Activated CD4-positive, CD25-positive, alpha-beta regulatory T cell treated with anti-CD3 and anti-CD28 coated beads, Interleukin-2, amount 50 U/mL, for 24 hours (primary cell): ENCODE measurements at places on chromosomes 4 and X.

DNA sequence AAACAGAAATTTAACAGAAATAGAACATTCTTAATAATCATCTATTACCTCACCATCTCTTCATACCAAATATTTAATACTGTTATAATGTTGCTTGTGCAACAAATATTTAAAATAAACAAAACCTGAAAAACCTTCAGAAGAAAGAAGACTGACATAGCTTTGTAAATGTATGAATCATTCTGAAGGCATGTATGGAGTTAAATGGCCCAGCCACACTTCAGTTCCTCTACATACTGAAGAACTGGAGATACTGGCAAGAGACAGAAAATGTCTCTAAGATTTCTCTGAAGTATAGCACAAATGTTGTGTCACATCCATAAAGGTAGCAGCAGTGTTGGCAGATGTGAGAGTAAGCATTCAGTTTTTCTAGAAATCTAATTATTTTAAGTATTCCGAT, 275.3 kb upstream of the FGF13 start:
- no peak for ATAC-seq

DNA sequence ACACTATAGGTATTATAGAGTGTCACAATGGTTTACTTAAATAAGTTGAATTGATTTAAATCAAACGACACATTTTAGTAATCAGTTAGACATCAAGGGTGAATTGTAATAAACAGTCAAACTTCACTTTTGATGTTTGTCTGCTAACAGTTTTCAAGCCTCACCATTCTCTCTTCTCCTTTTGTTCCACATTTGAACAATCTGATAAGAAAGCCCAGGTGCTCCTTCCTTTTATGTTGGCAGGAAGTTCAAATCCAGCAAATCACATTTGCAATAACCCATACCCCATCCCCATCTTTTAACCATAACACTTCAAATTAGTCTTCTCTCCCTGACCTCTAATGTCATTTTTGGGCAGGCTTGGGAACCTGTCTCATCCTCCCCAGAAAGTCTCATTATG, 63.4 kb upstream of the GC start:
- ATAC-seq: no peak

DNA sequence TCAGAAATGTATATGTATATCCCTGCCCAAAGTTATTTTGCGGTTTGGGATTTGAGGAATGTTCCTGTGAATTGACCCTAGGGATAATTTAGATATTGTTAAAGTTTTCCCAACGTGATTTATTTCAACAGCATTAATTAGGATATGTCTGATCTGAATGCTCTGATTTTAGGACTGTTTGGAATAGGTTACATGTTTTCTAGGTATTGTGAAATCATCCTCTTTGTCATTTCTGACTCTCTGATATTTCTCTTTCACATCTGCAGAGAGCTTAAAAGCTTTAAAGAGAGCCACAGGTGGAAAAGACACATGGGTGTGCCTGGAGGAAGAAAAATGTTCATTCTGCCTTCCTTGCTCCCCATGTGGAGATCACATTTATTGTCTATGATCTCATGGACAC, 5.1 kb downstream of the GPR101 start:
- no peak for ATAC-seq

GRCh38 chr4:125682730-125683129, 368.0 kb downstream of the FAT4 start:
- no peak for ATAC-seq

DNA sequence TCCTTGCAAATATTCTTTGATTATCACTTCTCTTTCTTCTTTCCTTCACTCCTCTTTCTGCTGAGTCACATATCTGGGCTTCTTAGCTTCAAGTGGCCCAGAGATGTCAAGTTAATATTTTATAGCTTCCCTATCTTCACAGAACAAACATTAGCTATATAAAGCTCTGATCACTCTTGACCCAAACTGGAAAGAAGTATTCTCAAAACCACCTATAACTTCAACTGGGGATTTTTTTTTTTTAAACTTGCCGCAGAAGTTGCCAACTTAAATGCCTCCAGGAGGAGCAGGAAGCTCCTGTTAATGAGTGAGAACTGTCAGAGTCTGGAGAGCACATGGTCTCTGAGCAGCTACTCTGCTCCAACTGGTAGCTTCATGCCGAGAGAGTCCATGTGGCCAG, 233.3 kb upstream of the EDNRA start:
- ATAC-seq: no peak

DNA sequence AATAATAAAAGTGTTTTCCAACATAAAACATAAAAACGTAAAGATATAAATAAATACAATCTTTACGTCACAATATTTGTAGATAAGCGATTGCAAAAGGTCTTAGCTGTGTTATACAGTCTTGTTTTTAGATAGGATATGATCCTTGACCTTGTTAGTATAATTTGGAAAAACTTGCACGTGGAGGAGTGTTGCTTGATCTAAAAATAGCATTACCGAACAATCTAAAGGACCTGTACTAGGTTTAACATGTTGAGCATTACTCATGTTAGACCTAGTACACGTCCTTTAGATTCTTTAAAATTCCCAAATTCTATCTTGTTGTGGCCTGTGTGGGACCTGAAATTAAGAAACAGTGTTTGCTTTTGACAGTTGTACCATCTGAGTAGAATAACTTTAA, 1.6 kb downstream of the METAP1 start:
- ATAC-seq: no peak

- ATAC-seq: no peak
These were observed 204.2 kb upstream of the PACRGL start for GRCh38 chr4:20496068-20496467.

DNA sequence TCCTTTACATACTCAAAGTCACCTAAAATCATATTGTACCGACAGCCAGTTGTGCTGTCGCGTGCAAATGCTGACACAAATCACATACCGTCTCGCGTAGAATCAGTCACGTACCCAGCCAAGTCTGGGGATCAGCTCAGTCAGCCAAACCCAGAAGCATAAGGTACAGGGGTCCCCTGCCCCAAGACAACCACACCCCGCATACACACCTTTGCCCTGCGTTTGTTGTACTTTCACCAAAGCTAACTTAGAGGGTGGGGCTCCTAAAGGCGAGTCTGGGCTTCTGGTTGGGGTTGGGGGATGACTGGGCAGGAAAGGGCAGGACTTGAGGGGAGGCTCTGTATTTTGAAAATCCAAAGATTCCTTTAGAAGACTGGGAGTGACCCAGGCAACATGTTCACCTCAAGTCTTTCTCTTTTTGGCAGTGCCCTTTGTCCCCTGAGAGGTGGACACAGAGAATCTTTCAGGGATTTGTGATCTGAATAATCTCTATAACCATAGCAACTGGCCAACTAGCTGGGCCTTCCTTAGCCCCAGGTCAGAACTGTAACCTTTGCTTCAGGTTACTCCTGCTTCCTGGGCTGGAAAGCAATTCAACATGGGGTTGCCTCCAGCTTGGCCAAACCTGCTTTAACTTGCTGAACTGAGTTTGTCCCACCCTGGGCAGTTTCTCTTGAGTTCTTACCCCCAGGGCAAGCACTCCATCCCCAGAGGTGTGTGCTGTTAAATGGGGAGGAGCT, 992 bp downstream of the GDPD2 start:
- ATAC-seq: no peak

GRCh38 chr4:135015771-135016170, 814.2 kb upstream of the PABPC4L start:
- no peak for ATAC-seq

- ATAC-seq: no peak
These were observed 13.8 kb upstream of the ENOX2 start for GRCh38 chrX:130916636-130917422.

DNA sequence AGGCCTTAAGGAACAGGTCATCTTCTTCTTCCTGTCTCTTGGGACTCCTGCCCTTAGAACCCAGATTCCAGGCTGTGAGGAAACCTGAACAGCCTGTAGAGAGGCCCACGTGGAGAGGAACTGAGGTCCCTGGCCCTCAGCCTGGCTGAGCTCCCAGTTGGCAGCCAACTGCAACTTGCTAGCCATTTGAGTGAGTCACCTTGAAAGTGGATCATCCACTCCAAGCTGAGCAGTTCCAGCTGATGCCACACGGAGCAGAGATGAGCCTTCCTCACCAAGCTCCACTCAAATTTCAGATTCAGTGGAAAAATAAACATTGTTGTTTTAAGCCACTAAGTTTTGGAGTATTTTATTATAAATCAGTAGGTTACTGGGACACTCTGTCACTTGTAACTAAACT, 392.5 kb downstream of the BCOR start:
- no peak for ATAC-seq

GRCh38 chr4:99381588-99382175, 29.1 kb upstream of the ADH1C start:
- no peak for ATAC-seq

DNA sequence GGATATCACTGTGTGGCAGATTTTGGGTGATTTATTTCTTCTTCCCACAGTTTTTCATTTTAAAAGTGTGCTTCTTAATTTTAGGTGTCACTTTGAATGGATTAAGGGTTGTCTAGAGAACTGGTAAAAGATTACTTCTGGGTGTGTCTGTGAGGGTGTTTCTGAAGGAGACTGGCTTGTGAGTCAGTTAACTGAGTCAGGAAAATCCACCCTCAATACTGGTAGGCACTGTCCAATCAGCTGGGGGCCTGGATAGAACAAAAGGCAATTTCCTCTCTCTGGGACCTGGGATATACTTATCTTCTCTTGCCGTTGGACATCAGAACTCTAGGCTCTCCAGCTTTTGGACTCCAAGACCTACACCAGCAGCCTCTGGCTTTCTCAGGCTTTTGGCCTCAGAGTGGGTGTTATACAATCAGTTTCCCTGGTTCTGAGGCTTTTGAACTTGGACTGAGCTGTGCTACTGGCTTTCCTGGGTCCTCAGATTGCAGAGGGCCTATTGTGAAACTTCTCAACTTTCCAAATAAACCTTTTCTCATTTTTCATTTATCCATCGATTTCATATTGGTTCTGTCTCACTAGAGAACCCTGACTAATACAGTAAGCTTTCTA, 413.1 kb downstream of the GBA3 start:
- no peak for ATAC-seq

GRCh38 chrX:132470831-132471230, 18.0 kb downstream of the MBNL3 start:
- no peak for ATAC-seq

- no peak for ATAC-seq
These were observed 694.4 kb upstream of the POU3F4 start for GRCh38 chrX:82813671-82814078.

DNA sequence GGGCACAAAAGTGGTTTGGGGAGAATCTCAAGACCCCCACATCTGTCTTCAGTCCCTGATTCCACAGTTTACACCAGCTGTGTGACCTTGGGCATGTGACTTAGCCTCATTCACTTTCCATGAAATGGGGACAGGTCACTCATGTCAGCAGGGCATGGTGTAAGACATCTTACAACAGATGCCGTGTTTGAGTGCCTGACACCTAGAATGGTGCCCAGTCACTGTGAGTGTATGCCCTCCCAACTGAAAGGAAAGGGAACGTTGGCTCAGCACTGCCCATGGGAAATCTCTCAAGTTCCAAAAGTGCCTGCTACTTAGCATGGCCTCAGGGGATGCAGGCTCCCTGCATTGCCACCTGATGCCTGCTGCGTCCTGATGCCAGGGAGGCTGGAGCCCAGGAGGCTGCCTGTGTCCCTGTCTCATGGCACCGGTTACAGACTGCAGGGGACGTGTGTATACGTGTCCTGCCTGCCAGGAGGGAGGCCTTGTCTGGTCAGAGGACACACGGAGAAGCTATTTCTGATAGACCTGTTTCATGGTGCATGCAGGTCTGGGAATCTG, 32.2 kb downstream of the RNF4 start:
- no peak for ATAC-seq

DNA sequence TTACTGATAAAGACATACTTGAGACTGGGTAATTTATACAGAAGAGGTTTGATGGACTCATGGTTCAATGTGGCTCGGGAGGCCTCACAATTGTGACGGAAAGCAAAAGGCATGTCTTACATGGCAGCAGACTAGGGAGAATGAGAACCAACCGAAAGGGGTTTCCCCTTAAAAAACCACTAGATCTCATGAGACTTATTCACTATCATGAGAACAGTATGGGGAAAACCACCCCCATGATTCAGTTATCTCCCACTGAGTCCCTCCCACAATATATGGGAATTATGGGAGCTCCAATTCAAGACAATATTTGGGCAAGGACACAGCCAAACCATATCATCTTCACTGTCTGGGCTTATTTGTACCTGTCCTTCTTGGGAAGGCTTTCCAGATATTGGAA, 22.8 kb upstream of the MUC7 start:
- ATAC-seq: no peak

GRCh38 chr4:118760493-118760892, 75.3 kb downstream of the METTL14 start:
- ATAC-seq: no peak

GRCh38 chr4:141909541-141909940, 273.2 kb downstream of the IL15 start:
- ATAC-seq: no peak

DNA sequence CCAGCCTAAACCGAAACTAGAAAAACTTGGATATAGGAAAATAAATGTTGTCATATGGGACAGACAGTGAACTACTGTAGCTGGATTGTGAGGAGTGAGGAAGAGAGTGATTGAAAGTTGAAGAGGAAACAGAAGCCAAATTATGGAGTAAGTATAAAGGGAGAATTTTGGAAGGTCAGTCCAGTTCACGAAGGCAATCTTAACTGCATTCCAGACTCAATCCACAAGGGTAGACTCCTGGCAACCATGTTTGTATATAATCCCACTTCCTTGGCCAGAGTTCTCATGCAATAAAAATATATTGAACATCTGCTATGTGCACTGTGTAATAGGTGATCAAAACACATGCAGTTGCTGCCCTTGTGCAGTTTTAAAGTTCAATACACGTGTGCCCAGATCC, 58.6 kb upstream of the CAMK2D start:
- no peak for ATAC-seq

GRCh38 chrX:39677978-39678791, 419.6 kb downstream of the BCOR start:
- ATAC-seq: no peak

- no peak for ATAC-seq
These were observed 2497.3 kb downstream of the ARAP2 start for GRCh38 chr4:33746979-33747378.

DNA sequence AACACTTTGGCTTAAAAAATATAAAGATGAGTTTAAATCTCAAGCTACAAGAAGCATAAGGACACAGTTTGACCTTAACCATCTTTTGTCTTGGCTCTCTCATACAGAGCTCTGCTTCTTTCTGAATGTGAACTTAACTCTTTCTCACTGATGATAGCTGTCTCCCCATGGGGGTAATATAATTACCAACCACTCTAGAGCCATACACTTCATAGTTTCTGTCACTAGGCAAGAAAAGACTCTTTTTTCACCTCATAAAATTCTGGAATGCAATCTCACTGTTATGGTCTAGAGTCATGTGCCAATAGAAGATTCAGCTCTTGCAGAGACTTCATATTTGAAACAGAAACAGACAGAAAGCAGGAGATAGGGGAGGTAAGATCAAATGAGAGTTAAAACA, 481.7 kb upstream of the AGA start:
- ATAC-seq: no peak

GRCh38 chr4:161926033-161926828, 237.6 kb downstream of the FSTL5 start:
- ATAC-seq: no peak

GRCh38 chr4:85398276-85398675, 76.7 kb upstream of the ARHGAP24 start:
- no peak for ATAC-seq

GRCh38 chr4:40842725-40843423, 93.1 kb downstream of the NSUN7 start:
- ATAC-seq: no peak

GRCh38 chr4:119550857-119551532, 77.6 kb downstream of the PDE5A start:
- no peak for ATAC-seq

- no peak for ATAC-seq
These were observed 94.4 kb downstream of the NLGN4X start for GRCh38 chrX:6134255-6134654.

- no peak for ATAC-seq
These were observed at the start of gene FGB for GRCh38 chr4:154562697-154563254. Gene FGB, plus strand, starts transcription at chr4:154563011. Its CDS starts 8 bp downstream, at chr4:154563019.
